Stimulated activated CD4-positive, alpha-beta T cell treated with anti-CD3 and anti-CD28 coated beads, Interleukin-1b, Interleukin-23, amount 100 ng/mL, for 48 hours (primary cell): ENCODE measurements at places on chromosomes 16 and 17.

DNA sequence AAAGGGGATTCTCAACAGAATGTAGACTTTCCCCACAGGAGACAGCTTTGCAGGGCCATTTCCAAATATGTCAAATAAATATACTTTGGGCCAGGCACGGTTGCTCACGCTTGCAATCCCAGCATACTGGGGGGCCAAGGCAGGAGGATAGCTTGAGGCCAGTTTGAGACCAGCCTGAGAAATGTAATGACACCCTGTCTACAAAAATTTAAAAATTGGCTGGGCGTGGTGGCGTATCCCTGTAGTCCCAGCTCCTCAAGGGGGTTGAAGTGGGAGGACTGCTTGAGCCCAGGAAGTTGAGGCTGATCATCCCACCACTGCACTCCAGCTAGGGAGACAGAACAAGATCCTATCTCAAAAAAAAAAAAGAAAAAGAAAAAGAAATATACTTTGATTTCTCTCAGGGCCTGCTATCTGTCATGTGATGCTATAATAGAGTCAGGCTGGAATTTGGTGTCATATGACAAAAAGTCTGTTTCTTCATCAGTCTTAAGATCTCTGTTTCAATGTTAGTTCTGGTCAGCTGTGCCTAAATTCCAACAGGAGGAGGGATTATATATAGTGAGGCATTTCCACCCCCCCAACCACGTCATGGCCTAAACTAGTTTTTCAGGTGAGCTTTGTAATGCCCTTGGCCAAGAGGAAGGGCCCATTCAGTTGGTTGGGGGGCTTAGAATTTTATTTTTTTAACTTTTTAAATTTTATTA lies 4.3 kb upstream of the ZDHHC7 start:
- DNase-seq = no peak

- no peak for DNase-seq
Measured at GRCh38 chr16:78900044-78900811, 700.3 kb downstream of the MAF start.

DNA sequence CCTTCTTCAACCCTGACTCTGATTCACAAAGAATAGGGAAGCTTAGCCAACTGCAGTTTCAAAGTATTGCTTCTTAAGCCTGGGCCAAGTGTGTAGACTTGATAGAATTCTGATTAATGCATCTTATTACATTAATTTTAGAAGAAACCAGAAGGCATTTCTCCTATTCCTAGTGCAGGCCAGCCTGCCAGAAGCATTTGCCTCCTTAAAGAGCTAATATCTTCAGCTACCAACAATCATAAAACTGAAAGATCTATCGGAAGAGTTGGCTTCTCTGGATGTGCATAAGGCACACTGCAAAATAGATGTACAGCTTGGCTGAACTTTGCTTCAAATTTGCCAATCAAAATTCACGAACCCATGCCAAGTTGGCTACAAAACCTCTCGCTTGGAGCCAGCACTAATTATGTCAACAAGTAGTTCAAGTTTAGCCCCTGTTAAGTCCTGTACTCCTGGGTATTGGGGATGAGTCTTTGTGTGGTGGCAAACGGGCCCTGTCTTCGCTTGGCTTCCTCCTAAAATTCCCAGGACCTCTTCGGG lies 717.8 kb downstream of the WWOX start:
- DNase-seq = no peak

DNA sequence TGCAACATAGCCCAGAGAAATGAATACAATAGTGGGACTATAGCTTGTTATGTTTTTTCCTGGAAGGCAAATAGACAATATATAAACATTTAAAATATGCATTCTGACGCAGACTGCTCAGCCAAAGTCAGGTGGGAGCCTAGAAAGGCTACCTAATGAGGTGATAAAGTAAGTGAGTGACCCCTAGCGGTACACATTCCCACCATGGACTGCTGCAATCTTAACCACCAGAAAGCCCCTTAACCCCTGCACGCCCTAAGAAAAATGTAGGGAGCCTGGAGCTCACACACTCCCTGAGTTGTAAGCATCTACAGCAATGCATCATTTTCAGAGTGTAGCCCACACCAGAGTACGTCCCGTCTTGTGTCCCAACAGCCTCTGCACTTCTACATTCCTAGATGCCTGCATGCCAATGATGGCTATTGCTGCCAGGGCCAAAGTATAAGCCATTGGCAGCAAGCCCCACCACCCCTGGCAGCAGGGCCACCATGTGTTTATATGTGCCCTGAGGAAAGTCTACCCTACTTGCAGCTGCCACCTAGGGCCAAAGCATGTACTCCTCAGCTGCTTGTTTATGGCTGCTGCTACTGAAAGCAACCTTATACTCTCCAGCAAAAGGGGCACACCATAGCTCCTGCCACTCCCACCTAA lies 127.6 kb downstream of the KIF2B start:
- no peak for DNase-seq

GRCh38 chr17:80152081-80152702 lies 5.3 kb upstream of the EIF4A3 start:
- DNase-seq = peak; percentile 20

DNA sequence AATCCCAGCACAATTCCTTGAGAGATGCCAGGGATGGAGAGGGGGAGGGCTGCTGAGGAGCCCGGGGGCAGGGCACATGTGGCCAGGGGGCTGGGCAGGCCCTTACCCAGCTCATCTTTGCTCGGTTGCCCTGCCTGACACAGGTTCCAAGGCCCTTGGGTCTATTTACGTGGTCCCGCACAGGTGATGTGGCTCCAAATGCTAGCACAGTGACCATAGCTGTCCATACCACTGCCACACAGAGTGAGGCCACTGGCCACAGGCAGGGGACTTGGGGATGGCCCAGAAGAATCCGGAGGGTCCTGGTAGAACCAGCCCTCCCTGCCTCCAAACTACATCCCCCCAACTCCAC lies 10.0 kb upstream of the PRR29 start:
- DNase-seq = no peak

- no peak for DNase-seq
Measured at GRCh38 chr16:56889206-56889605, 24.2 kb downstream of the SLC12A3 start.

GRCh38 chr16:88923450-88923849 lies 53.6 kb downstream of the CBFA2T3 start:
- DNase-seq = no peak

- DNase-seq = no peak
Measured at GRCh38 chr16:67068212-67068753, 39.3 kb downstream of the CBFB start.

DNA sequence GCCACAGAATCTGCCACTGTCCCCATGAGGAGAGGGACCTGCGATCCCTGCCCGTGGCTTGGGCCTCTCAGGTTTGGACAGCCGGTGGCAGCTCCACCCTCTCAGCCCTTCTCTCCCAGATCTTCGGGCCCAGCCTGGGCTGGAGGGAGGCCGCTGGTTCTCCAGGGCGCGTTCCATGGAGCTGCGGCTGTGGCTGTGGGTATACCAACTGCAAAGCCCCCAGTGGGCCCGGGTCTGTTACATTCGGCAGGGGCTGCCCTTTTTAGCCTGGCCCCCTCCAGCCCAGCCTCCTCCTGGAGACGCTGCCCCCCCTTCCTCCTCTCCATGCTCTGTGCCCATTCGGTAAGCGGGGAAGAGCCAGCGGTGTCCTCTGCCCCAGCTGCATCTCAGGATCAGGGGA lies 64.7 kb upstream of the ZNF469 start:
- DNase-seq = no peak

- DNase-seq = peak; percentile 52
Measured at GRCh38 chr17:7673239-7673638, 14.1 kb downstream of the TP53 start.

GRCh38 chr16:89084814-89085612 lies 8.6 kb upstream of the ACSF3 start:
- no peak for DNase-seq

GRCh38 chr17:58283674-58284612 lies 3.2 kb upstream of the MPO start:
- DNase-seq = no peak

- DNase-seq = no peak
Measured at GRCh38 chr16:77387815-77388209, 47.0 kb downstream of the ADAMTS18 start.

DNA sequence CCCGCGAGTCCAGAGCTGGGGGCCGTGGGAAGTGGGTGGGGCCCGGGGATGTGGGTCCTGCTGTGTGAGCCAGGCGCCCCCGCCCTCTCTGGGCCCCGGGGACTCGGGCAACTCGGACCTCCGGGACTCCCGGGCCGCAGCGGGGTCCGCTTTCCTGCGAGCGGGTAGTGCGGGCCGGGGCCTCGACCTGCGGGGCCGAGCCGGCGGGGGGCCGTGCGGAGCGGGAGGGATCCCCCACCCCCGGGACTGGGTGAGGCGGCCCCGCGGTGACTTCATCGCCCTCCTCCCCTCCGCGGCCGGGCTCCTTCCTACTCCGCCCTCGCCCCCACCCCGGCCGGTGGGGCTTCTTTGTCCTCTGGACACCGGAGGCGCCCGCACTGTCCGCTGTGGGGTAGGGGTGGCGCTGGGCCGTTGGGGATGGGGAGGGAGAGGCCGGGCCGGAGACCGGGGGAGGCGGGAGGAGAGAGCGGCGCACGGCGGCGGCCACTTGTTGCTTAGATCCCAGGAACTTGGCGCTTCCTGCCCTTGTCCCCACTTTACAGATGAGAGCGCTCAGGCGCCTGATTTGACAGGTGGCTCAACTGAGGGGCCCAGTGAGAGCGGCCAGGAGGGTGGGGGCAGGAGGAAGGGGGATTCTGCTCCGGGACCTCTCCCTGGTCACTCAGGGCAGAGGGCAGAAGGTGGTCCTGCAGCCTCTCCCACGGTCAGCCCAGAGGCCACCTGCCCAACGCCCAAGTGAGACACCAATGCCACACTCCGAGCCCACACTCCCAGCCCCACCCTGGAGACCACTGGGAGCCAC lies 874 bp downstream of the CMTM3 start:
- peak; percentile 17 for DNase-seq

- peak; percentile 39 for DNase-seq
Measured at GRCh38 chr17:60392845-60393702, 1.1 kb upstream of the USP32 start.

DNA sequence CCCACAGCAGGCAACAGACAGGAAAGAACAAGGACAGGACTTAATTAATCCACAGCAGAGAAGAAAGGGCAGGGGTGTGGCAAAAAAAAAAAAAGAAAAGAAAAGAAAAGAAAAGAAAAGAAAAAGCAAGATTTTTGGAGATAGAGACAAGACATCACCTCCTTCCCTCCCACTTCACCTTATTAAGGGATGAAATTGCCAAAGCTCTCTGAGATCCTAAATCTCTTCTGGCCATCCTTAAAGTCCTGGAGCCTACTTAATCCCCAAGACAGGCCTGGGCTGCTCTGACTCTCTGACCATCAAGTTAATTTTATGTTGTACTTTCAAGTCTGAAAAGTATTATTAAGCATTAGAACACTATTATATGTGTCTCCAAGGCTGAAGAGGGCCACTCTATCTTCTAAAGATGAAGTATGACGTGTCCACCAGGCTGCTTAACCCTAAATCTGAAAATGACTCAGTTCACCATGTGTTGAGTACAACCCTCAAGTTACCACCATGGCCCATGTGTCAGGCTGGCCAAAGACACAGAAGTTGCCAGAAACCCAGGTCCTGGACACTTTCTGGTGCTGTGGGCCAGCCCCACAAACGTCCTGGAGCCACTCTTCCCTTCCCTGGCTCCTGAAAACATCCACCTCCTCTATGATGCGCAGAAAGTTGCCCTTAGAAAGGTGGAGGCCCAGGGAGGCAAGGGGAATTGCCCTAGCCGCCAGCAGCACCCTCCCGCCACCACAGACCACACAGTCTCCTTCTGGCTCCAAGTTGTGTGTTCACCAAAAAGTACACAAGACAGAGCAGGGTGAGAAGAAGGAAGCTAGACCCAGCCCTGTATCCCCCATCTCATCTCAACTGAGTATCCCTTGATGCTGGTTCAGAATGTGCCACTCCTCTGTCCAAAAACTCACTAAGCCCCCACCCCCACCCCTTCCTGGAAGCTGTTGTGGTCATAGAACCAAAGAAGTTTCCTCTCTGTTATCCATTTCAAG lies 2.7 kb downstream of the SOCS1 start:
- DNase-seq = peak; percentile 56

DNA sequence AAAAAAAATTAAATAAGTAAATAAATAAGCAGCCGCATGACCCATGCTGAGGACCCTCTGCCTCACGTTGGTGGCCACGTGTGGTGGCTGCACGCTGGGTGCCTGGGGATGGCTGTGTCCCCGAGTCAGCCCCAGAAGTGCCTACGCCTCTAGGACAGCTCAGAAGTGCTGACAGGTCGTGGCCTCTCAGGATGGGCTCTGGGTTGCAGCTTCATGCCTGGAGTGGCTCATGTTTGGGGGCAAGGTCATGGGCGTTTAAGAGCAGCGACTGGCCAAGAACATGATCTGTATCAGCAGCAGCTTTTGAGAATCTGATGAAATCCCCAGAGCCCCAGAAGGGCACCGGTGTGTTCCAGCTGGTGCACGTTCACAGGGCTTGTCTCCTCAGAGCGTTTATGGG lies 26.8 kb upstream of the CAPN15 start:
- no peak for DNase-seq

DNA sequence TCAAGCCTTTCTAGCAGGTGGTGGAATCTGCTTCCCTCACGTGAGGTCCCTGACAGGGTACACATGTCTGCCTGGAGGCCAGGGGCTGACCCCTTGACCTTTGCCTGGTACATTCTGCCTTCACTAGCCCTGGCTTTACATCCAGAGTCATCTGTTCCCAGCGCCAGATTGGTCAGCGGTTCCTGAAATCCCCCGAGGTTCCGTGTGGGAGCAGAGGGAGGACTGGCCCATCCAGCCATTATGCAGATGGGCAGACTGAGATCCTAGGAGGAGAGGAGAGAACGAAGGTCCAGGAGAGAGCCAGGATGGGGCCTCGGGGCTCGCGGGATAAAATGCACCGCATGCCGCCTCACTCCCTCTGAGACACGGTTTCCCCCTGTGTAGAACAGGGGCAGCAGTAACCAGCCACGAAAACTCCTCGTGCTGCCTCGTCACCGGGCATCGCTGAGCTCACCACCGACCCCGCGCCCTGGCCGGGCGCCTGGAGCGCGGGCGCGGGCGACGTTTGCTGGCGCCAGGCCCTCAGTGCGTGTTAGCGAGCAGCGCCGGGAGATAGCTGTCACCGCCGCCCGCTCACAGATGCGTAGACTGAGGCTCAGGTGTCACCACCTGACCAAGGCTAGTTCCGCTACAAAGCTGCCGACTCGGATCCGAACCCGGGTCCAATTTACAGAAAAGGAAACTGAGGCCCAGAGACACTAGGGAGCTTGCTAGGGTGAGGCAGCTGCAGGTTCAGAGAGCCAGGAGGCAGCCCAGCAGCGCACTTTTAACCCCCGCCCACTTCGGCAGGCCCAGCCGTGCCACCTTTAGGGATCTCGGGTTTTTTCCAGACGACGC lies 811 bp upstream of the MAP2K3 start:
- peak; percentile 51 for DNase-seq

DNA sequence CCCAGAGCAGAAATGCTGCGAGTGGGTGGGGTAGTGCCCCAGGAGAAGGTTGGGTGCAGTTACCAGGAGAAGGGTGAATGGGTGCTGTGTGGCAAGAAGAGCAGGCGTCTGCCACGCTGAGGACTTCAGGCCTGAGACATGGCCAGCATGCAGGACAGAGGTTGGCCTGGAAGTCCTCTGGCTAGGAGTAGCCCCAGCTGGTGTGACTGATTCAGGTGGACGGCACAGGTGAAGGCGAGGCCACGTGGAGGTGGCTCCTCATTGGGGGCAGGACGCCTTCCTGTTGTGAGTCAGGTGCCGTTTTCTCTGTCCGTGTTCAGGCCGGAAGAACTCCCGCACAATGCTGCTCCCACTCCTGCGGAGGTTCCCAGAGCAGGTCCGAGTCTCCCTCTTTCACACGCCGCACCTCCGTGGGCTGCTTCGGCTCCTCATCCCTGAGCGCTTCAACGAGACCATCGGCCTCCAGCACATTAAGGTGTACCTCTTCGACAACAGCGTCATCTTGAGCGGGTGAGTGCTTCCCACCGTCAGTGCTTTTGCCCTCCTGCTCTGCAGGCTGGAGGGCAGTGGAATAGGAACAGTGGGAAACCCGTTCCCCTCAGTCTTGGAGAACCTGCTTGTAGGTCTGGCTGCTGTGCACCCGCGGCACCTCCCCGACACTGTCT lies 20.7 kb downstream of the PGS1 start:
- DNase-seq = no peak
